ENCODE measurements at places on chromosomes 5 and 9.

DNA sequence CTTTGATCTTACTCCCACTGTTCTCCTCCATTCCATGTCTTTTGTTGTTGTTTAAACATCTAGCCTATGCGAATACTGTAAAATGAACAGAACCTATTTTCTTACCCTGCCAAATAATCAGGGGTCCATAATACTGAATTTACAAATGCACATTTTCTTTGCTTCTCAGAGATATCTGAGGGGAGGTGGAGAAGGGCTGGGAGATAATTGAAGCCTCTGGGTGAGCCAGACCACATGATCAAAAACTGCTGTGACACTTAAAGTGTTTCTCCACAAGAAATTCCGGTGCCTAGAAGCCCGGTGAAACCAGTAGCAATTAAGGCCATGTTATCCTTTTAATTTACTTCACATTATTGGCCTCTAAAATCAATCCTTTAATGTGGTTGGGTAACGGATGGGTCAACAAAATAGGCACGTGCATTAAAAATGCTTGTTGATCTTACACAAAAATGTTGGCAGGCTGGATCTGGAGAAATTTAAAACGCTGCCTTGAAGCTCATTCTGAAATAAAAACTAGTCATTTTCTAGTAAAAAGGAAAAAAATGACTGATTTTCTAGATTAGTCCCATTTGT is 10.8 kb downstream of the SEMA6A start:
- no peak for DNase-seq

DNA sequence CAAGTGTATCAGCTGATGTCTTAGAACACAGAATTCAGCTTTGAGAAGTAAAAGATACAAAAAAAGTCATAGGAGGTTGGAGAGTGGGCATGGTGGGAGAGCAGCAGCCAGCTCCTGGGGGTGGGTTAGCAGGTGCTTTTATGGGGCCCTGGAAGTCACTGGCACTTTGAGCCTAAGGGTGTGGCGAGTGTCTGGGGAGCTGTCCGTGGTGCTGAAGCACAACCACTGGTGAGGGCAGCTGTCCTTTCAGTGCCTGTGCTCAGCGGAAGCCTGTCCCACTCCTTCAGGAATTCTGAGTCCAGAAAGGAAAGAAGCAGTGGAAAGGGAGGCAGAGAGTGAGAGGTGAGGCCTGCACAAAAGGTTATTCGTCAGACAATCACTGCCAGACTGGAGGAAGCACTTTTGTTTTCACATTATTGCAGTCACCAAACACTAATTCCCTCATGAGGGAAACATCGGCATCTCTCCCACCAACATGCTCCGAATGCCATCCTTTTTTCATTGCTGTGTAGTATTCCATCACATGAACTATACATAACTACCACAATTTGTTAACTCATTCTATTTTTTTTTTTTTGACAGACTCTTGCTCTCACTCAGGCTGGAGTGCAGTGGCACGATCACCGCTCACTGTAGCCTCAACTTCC is 59.4 kb upstream of the RAPGEF1 start:
- no peak for DNase-seq

GRCh38 chr5:6419340-6419852 is 29.3 kb upstream of the UBE2QL1 start:
- DNase-seq = no peak

GRCh38 chr9:79184831-79185230 is 386.9 kb upstream of the TLE4 start:
- peak; percentile 40 for DNase-seq

- DNase-seq = no peak
These were observed 213.6 kb upstream of the KCNN2 start for GRCh38 chr5:114148253-114148652.

GRCh38 chr5:15902066-15902465 is 277.5 kb downstream of the MARCHF11 start:
- no peak for DNase-seq

DNA sequence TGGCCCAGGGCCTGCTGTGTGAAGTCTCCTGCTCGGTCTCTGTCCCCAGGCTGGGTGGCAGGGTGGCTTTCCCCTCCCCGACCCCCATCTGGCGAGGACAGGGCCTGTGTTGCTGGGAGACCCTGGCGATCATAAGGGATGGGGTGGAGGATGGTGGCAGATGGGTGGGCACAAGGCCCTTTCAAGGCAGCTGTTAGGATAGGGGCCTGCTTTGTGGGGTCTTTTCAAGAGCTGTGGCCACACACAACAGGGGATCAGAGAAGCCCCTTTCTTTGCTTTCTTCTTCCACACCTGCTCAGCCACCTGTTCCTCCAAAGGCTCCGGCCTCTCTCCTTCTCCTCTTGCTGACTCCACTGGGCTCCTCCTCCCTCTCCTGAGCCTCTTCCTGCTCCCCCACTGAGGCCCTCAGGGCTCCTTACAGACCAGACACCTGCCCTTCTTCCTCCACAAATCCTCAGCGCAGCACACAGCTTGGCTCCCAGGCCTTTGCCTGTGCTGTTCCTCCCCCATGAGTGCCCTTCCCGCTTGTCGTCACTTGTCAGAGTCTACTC is 15.0 kb upstream of the NEURL1B start:
- no peak for DNase-seq

DNA sequence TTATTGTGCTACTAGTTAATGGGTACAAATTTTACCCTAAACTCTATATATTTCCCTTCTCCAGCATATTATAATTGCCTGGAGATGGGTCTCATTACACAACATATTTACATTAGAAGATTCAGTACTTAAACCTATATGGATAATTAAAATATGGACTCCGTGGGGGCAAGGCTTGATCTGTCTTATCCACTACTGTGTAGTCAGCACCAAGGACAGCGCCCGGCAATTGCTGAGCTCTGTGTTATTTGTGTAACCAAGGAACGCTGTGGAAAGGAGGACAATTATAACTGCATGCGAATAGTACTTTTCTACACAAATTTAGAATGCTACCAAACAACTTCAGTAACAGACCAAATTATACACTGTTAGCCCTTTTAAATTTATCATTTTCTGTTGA is 77.7 kb downstream of the DNAH5 start:
- no peak for DNase-seq

GRCh38 chr5:333945-334344 is 12.4 kb downstream of the AHRR start:
- no peak for DNase-seq

Data from DMS79 (cell line).